CD4-positive, alpha-beta T cell treated with Interleukin-15 for 4 hours (primary cell): ENCODE measurements at places on chromosomes 5 and 9.

DNA sequence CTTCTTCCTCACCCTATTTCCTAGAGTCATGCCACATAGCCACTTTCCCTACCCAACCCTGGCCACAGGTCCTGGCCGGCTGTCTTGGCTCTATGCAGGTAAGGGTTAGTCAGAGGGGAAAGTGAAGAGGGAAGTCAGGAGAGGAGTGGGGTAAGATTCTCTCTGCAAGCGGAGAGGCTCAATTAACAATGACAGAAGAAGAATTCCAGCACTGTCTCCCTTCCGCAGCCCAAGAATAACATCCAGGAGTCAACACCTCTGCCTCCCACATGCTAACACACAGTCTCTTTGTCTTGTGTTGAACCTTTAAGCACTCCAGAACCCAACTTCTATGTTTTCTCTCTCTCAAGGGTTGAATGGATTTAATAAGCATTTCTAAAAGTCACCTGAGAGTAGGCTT is 235.1 kb upstream of the ANKRD55 start:
- no peak for DNase-seq

GRCh38 chr5:132266031-132266835 is 8.7 kb downstream of the PDLIM4 start:
- DNase-seq: no peak

DNA sequence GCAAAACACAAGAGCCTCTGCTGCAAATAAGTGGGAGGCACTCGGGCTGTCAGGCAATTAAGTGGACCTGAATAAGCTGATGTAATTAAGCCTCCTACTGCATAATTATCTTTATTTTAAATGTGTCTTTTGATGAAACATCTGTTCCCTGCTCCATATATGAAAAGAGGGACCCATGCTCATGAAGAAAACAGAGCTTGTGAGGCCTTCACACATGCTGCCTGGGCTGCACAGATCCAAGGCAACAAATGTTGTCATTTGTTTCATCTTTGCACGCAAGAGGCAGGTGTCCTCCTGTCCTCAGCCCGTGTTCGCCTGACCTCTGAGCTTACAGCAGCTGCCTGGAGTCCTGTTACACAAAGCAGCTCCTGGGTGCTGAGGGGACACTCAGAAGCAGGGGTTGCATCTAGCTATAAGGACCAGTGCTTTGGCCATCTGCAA is 381.1 kb downstream of the ZNF608 start:
- DNase-seq: no peak

GRCh38 chr9:14366076-14366475 is 52.1 kb upstream of the NFIB start:
- DNase-seq: no peak

- no peak for DNase-seq
Observed at GRCh38 chr9:88477300-88477751, 57.7 kb upstream of the NXNL2 start.

DNA sequence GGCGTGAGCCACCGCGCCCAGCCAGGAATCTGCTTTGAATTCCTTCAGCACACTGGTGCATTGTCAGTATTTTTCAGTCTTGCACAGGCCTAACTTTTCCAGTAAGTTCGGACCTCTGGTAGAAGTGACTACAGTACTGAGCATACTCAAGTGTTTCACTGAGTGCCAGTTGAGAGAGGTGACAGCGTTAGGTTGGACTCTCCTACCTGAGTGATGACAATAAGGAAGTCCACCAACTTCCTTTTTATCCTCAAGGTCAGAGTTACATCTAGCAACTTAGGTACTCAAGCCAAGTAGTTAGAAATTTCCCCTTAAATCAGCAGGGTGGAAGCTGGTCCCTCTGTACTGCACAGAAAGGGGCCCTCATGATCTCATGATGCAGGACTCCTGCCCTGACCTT is 26.0 kb upstream of the FSD1L start:
- no peak for DNase-seq

GRCh38 chr5:149153751-149154610 is 12.7 kb downstream of the ABLIM3 start:
- no peak for DNase-seq

DNA sequence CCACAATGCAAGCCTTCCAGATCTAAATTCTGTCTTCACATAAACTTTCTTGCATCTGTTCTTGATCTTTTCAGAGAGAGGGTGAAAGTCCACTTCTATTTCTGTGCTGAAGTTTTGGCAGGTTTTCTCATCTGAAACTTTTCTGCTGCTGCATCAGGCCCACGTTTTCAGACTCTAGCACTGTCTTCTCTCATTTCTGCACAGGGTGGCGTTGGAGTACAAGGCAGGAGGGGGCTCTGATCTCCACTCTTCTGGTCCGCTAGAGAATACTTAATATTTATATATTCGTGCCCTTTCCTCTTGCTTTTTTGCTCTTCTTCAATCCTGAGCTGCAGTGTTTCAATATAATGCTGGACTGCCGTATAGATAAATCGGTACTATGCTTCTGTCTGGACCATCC is 204.0 kb upstream of the PRDM9 start:
- no peak for DNase-seq

- peak; percentile 63 for DNase-seq
Observed at GRCh38 chr5:65926276-65926783, at the start of gene ERBIN. TSS of gene ERBIN (plus strand) at chr5:65926575. CDS start at chr5:65992719, 66,144 bp downstream.

DNA sequence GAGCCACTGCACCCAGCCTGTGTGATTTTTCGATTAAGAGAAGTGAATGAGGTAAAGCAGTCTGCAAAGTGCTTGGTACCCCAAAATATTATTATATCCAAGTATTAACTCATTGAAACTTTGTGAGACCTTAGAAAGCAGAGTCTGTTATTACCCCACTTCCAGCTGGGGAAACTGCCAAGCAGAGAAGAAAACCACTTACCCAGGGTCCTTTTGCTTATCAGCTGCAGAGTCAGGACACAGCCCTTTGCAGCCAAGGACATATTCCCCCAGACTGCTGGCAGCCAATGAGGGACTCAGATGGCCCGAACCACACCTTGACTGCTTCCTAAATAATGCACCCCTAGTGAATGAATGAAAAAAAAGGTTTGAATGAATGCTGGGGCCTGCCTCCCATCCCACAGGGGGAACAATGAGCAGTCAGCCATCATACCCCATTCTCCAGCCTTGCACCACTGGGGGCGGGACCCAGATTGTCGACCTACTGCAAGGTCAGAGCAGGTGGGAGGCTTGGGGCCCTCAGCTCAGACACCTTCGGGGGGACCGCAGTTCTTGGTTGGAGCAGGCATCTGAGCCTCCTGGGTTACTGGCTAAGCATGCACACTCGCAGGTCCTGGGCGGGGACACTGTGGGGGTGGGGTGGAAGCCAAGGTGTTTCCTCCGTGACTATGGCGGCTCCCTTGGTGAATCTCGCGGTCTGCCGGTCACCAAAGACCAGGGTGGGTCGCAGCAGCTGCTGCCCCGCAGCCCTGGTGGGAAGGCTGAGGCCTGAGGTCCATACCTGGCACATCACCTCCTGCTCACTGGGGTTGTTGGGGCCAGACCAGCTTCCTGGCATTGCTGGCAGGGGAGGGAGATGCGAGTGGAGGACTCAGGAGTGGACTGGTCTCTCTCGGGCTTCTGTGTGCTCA is 29.7 kb downstream of the PRRT1B start:
- no peak for DNase-seq

DNA sequence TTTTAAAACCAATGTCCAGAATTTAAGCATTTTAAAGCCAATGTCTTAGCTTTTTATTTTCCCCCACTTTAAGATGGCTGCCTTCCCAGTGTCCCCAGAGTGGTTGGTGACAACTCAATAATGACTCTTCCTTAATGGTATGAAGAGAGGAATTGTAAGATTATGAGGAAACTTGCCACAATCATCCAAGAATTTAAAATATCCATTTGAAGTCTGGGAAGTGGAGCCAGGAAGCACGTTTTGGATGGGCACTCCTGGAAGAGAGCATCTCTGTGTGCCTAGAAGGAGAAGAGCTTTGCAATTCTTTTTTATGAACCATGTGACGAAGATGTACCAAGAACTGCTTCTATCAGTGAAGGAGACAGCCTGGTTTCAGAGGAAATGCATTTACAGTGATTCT is 11.3 kb upstream of the IGFBPL1 start:
- DNase-seq: no peak

DNA sequence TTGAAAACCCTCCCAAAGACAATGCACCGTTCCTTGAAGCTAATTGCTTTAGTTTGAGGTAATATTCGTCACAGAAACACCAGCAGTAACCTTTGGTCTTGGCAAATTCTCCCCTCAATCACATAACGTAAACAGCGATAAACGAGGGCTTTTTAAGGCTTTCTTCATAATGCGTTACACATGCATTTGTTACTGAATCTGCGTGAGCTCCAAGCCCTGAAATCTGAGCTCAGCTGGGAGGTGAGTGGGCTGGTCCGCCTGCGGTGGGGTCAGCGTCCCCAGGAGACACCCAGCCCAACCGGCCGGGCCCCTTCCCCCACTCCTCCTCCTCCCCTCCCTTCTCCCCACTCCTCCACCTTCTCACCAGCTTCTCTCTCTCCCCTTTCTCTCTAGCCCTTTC is 91.1 kb downstream of the BARX1 start:
- no peak for DNase-seq

DNA sequence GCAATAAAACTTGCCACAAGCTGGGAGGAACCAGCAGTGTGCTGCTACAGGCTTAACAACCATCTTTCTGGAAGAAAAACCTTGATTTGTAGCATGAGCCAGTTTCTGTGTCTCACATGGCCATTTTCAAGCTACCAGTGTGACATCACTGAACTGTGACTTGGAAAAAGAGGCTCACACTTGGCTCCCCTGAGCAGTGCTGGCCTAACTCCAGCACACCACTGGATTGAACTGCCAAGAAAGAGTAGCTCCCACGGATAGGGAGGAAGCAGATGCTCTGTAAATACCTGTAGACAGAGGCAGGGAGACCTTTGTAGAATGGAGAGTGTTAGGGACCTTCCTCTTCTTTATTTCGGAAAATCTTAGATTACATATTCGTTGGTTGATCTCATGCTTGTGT is 197.9 kb downstream of the SH3GL2 start:
- DNase-seq: no peak

DNA sequence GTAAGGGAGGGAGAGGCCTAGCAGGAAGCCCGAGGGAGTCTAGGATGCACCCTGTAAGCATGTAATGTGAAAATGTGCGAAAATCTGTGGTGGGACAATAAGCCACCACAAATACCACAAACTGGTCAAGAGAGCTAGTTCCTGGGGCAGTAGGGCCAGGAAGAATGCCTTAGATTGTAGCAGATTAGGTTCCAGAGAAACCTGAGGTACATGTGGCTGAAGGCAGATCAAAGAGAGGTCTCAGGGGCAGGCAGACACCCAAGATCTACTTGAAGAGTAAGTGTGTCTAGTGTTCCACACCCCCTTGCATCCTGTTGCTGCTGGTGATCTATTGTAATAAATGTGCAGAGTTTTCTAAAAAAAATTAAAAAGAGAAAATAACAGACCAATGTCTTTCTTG is 1677.3 kb upstream of the CDH6 start:
- no peak for DNase-seq

DNA sequence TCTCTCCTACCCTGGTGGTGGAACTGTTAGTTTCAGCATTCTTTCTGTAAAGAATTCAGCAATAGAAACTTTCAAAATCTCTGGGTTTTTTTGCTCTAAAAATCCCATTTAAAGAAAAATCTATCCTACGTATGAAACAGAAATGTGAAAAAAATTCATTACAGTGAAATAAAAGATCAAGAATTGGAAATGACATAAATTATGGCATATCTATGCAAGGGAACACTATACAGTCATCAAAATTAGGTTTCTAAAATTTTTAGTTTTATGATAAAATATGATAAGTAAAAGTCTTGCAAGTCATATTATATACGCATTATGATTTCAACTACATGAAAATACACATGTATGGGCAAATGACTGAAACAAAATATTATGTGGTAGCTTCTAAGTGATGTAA is 342.6 kb downstream of the CETN3 start:
- no peak for DNase-seq

GRCh38 chr5:150278046-150278730 is 11.4 kb downstream of the CAMK2A start:
- no peak for DNase-seq

GRCh38 chr5:174151599-174152181 is 106.2 kb downstream of the NSG2 start:
- DNase-seq: no peak

DNA sequence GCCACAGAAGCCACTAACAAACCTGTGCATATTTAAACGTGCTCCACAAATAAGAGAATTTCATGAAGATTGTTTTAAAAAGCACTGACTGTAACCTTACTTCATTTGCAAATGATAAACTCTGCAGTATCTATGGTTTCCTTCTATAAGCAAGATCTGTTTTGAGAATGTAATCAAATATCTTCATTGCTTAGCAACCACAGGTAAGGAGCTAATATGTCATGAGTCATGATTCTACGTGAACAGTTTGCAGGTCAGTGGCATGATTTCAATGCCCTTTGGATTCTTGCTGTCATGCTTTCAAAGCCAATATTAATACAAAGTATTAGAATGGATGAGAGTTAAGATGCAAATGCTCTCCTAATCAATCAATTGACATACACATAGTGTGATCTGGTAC is 325.0 kb downstream of the EDIL3 start:
- DNase-seq: no peak

GRCh38 chr9:34426347-34427074 is 31.9 kb downstream of the FAM219A start:
- no peak for DNase-seq

DNA sequence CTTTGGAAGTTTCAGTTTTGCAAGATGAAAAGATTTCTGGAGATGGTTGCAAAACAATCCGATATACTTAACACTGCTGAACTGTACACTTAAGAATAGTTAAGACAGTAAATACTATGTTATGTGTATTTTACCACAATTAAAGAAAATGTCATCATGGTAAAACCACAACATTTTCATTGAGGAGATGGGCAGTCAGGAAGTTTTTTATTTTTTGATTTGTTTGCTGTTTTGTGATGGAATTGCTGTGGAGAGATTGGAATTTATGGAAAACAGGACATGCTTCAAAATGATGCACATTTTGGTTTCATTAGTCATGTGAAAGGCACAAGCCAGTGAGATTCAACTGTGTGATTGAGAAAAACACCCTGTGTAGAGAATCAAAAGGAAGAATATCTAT is 90.5 kb upstream of the AGXT2 start:
- DNase-seq: no peak

DNA sequence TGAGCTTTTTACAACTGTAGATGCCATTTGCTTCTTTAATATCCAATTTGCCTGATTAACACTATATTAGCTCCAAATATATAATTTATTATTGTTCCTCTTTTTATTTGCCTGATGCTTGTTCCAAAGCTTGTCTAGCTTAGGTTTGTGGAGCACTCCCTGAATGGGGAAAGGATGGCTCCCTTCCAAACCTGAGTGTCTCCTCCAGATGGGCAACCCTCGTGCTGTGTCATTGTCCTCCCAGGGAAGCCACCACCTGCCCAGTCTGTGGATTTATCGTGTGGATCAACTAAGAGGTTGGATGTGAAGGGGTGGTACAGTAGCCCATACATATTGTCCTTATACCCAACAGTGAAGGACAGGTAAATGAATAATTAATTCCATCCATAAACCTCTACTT is 404.9 kb downstream of the CDK5RAP2 start:
- DNase-seq: no peak
